Amniotic epithelial cell (primary cell): ENCODE measurements at places on chromosomes 1 and 21.

DNA sequence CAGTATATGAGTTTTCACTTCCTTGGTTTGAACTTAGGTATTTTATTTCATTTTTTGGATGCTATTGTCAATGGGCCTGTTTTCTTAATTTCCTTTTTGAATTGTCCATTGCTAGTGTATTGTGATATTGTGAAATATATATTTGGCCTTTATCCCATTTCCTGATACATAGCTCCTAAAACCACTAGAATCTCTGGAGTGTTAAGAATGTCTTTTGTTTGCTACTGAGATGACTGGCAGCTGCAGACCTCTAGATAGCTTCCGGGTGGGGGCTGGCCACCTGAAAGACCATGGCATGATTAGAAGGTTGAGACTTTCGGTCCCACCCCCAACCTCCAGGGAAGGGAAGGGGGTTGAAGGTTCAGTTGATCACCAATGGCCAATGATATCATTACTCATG is 245.4 kb downstream of the KCNJ6 start:
- DNase-seq: peak; percentile 86

DNA sequence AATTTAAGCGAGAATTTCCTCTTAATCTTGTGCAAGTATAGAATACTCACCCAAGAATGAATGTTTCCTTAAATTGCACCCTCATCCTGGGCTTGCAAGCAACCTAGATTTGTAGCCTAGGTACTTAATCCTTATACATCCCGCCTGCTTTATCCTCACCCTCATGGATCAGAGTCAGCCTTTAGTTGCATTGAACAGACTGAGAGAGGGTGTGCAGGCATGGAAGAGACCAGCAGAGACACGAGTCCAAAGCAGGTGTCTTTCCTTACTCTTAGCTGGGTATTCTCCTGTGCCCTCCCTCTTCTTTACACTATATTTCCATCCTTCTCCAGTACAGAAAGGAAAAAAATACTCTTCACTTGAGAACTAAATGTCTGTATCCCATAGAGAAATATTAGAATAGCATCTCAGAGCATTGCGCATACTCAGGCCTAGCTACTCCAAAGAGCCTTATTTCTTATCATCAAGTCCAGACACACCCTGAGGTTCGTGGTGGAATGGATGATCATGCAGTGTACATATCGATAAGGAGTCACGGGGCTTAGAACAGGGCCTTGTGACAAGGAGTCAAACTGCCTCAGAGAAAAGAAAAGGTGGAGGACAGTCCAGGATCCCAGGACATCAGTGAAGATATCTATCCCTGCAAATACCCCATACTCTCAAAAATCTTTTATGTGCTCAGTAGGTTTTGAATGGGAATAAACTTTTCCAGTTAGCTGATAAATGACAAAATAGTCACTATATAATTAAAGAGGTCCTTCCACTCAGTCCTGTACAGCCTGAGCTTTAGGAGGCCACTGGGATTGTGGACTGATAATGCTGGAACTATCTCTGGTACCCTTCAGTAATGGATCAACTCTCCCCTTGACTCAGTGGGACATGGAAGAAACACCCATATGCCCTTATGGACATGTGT is 297.9 kb downstream of the GRIK1 start:
- no peak for DNase-seq

GRCh38 chr1:233406994-233407631 is 79.6 kb downstream of the MAP3K21 start:
- peak; percentile 21 for DNase-seq

GRCh38 chr1:100627054-100627716 is 89.2 kb downstream of the GPR88 start:
- DNase-seq: peak; percentile 97

DNA sequence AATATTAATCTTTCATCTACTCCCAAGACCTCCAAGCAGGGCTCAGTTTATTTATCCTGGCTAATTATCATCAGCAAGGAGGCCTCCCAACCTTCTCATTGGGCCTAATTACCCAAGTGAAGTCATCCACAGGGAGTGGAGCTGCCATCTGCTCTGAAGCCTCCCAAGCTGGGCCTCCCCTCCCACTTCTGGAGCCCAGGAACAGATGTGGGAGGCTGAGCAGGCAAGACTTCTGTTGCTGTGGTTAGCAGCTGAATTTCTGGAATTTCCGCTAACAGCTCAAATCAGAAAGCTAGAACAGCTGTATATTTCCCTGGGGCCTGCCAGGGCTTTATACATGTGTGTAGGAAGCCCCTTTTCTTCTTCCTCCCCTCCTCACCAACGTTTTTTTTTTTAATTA is 127.5 kb downstream of the UCK2 start:
- DNase-seq: peak; percentile 60

DNA sequence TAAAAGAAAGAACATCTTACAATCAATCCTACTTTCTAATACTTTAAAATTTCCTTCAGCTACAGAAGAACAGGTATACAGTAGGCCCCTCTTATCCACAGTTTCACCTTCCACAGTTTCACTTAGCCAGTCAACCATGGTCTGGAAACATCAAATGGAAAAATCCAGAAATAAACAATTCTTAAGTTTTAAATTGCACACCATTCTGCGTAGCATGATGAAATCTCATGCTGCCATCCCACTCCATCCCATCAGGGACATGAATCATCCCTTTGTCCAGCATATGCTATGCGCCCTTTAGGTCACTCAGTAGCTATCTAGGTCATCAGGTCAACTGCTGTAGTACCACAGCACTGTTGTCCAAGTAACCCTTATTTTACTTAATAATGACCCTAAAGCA is 67.7 kb downstream of the HSF2BP start:
- peak; percentile 82 for DNase-seq

- no peak for DNase-seq
Observed at GRCh38 chr1:87753366-87753765, 424.7 kb downstream of the LMO4 start.

DNA sequence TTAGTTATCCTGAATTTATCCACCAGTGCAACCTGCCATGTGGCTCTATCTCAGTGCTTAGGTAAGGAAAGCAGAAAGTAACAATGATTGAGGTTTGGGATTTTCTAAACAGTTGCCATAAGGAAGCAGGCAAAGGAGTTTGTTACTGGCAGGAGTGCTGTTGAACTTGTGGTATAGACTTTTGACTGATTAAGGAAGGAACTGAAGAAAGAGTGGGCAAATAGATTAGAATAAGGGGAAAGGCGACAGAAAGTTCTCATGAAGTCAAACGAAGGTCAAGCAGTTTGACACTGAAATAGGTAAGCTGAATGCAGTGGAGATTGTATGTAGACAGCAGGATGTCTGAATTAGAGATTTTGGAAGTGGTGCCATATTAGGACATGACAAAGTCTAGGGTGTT is 24.2 kb upstream of the CR2 start:
- DNase-seq: no peak

- no peak for DNase-seq
Observed at GRCh38 chr1:38571726-38572125, 287.8 kb downstream of the RRAGC start.

GRCh38 chr1:213389061-213389581 is 338.1 kb downstream of the RPS6KC1 start:
- no peak for DNase-seq
